Hematopoietic multipotent progenitor cell treated with erythropoietin and hydrocortisone succinate and interleukin-3 and kit ligand, for 17 days (in vitro differentiated cells): ENCODE measurements at places on chromosomes 2 and 18.

DNA sequence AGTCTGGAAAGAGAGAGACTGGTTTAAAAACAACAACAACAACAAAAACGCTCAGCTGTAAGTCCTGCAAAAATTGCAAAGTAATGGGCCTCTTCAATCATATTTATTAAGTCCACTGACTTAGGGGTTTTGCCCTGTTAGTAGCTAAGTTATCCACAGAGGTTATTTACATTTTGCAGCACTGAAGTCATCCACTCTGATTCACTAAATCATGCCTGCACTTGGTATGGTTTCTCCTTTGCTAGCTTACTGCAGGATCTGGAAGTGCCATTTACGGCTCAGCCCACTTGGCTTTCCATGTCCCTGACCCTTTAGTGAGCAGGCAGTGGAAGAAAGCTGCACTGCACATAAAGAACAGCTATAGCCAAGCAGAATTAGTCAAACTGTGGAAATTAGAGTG lies 484.4 kb downstream of the NRXN1 start:
- no peak for DNase-seq

- DNase-seq = no peak
Observed at GRCh38 chr18:2395427-2396161, 175.7 kb downstream of the METTL4 start.

DNA sequence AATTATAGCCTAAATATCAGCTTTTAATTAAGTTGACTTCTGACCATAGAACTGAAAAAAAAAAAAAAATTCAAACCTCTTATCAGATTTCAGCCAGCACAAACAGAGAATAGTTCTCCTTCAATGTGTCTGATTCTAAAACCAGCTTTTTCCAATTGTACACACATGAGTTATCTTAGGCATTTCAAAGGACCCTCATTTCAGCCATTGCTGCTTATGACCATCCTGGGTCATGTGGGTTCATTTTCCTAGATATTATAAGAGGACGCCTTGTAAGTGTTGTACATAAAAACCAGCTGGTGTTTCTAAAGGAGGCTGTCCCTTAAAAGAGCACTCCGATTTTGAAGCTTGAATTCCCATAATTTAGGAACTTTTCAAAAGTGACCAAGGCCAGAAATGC lies 62.3 kb upstream of the DYNC1I2 start:
- DNase-seq = no peak

DNA sequence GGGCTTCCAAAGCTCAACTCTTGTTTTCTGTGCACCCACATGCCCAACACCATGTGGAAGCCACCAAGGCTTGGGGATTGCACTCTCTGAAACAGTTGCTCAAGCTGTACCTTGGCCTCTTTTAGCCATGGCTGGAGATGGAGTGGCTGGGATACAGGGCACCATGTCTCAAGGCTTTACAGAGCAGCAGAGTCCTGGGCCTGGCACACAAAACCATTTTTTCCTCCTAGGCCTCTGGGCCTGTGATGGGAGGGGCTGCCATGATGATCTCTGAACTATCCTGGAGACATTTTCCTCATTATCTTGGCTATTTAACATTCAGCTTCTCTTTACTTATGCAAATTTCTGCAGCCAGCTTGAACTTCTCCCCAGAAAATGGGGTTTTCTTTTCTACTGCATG lies 179.7 kb upstream of the LRP1B start:
- DNase-seq = no peak

GRCh38 chr2:224749136-224749535 lies 33.0 kb upstream of the CCDC195 start:
- DNase-seq = no peak

DNA sequence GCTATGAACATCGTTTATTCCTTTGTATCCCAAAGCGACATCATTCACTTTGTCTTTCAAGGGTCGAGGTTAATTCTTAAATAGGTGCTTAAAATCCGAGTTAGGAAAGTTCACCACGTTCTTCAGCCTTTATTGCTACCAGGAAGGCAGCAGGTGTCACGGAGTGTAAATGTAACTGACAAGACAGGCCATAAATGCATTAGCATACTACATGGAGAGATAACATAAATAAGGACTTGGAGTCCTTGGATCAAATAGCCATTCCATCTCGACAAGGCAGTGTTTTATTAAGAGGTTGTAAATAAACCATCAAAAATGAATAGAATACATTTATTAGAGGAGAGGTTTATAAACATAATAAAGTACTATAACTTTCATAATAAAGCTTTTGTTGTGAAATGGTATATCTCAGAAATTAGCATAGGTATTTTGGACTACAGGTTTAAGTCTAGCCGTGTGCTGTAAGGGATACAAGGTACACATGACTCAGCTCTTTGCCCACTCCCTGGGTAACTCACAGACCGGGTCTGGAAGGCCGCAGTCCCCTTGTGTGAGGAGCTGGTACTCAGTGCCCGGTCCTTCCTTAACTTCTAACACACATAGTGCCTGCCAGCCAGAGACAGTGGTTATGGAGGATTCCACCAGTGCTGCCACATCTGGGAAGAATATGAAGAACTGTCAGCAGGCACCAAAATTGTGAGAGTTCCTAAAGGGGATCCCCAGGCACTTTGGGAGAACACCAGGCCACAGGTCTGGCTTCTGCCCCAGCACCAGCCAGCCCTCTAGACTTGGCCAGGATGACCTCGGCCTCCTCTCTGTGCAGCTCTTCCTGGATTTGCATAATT lies 29.4 kb downstream of the CAPN13 start:
- DNase-seq = no peak

GRCh38 chr2:29518010-29518409 lies 402.8 kb downstream of the CLIP4 start:
- no peak for DNase-seq

DNA sequence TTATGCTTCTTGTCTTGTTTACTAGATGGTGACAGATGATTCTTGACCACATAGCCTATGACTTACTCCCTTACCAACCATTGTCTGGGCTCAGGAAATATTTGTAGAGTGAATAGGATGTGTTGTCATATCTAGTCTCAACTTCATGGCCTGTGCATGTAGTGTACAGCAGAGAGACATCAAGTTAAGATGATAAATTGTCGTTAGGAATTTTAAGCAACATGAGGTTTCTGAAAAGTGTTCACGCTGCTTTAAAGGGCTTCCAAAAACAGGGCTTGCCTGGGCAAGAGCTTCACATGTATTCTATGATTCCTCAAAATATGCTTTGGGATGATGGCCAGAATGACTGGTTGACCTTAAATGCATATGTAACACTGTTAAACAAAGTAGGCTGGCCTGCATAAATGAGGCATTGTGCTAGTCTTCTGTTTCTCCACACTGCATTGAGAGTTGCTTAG lies 424.0 kb downstream of the RND3 start:
- DNase-seq = no peak

DNA sequence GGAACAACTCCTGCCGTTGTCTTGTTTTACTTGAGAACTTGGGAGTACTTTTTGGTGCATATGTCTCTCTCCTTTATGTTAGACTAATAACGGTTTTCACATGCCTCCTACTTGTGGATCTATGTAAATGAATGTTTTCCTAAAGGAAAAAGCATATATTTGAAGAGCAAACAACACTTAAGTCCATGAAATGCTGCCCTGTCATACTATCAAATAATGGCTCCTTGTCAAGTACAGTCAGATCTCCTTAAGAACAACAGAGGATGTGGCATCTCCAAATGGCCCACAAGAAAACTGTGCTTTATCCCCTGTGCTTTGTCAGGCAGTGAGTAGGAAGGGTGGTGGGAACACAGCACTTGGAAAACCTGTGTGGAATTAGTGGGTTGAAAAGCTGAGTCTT lies 198.2 kb downstream of the PTGR3 start:
- no peak for DNase-seq

DNA sequence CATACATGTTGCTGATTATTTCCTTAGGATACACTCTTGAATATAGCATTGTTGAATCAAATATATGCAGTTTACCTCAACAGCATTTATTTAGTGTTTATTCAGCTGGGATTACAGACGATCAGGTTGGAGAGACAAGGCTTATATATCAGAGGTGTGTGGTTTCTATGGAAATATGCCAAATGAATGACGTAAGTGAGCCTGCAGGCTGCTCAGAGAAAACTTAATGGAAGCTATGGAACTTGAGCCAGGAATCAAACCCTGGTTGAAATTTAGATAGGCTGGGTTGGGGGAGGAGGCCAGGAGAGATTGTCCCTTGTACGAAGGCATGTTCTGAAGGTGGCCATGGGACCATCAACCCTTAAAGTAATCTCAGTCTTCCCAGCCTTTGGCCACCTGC lies 79.5 kb downstream of the INPP4A start:
- DNase-seq = no peak

DNA sequence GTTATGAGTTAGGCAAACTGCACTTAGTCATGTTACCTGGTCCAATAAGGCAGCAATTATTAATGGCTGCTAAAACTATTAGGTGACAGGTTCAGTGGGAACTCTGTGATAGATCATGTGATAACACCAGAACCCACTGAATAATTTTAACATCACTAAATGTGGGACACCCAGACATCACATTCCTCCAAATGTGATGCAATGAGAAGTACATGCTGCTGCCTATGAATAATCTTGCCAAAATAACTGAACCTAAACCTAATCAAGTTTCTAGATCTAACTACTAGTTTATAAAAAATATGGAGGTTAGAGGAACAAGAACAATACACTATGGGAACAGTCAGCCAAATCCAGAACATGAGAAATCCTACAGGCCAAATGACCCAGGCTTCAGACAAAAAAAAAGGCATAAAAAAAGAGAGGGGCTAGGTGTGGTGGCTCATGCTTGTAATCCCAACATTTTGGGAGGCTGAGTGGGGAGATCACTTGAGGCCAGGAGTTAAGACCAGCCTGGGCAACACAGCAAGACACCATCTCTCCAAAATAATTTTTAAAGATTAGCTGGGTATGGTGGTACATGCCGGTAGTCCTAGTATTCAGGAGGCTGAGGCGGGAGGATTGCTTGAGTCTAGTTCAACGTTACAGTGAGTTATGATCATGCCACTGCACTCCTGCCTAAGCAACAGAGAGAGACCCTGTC lies 7.0 kb upstream of the ACTR2 start:
- no peak for DNase-seq

DNA sequence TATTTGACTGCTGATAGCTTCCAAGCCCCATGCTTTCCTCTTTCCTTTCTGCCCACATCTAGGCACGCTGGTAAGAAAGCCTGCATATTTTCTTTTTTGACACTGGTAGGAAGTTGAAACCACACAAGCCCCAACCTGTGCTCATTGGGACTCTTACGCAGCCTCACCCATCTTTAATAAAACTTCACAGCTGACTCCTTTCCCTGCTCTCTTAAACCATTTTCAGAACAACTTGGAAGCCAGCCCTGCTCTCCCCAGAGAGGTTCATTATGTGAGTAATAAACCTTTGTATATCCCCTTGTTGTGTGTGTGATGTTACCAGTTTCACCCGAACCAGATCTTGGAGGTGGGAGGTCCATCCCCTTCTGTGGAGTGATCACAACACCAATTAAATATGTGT lies 268.4 kb downstream of the GPD2 start:
- no peak for DNase-seq

DNA sequence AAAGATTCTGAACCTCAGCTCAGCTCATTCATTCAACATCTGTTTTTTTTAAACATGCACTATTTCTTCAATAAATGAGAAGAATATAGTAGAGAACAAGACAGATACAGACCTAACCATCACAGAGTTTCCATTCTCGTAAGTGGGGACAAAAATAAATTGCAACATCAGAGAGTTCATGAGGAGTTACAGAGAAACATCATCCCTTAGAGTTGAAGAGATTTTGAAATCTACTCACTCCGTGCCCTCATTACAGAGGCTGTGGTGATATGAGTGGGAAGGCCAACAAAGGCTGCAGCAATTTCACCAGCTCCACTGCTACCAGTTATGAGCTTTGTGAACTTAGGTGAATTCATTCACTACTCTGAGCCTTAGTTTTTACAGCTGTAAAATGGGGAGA lies 399.3 kb downstream of the BCL11A start:
- DNase-seq = no peak

GRCh38 chr18:79305911-79306310 lies 89.8 kb upstream of the NFATC1 start:
- no peak for DNase-seq

- DNase-seq = no peak
Observed at GRCh38 chr18:7358989-7359726, 128.3 kb downstream of the LRRC30 start.

- DNase-seq = no peak
Observed at GRCh38 chr2:239688122-239688681, 287.4 kb upstream of the HDAC4 start.

DNA sequence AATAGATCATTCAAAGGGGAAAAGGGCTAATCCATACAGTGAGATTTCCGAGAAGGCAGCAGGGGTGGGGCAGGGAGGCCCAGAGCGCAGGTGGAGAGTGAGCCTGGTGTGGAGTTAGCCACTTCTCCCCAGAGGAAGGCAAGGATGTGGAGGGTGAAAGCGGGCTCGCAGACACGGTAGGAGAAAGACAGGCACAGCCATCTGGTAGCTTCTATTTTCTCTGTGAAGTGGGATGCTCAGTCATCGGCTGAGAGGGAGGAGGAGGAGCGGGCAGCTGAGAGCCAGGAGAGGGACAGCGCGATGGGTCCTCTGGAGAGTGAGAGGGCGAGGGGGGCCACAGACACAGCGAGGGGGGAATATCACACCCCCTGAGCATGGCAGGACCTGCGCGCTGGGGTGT lies 153.3 kb upstream of the NDUFV2 start:
- DNase-seq = no peak

- no peak for DNase-seq
Observed at GRCh38 chr2:217739741-217740140, 263.1 kb downstream of the TNS1 start.
